ENCODE measurements at places on chromosomes 13 and 19.
A peak's percentile ranks its signal among the peaks of the same experiment; 100 is the strongest.

DNA sequence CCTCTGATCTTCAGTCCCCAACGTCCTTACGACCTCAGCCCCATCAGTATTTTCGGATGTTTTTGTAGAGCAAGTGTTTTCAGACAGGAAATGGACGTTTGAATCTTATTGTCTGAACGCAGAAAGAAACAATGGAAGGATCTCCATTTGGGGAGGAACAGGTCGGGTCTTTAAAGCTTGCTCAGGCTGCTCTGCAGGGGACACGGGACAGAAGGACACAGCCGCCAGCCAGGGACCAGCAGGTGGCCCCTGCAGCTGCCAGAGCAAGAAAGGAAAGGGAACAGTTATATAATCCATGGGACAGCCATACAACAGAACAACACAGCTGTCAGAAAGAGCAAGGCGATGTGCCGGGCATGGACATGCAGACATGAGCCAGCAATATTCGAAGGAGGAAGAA is 18.5 kb upstream of the IGLON5 start:
- no peak for DNase-seq

DNA sequence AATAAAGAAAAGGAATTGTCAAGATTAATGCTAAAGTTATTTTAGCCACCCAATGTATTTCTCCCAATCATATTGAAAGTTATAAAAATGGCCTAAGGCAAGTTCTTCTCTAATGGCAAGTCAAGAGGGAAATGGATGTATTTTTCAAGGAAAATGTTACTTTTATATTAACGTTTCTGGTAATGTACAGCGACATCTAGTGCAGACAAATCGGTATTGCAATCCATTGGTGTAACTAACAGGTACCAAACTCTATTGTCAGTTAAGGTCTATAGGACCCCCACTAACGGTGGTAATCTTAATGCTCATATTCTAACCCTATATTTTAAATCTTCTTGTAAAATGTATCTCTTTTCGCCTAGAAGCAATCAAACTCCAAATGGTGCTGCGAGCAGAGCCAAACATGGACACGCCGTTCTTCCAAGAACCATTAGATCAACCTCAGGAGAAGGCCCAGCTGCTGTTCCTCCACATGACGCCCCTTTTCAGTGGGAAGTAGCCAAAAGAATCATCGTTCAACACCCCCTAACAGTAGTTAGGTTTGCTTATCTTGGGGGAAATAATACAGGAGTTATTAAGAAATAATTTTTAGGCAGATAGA is 98.5 kb upstream of the PABPC3 start:
- no peak for DNase-seq

DNA sequence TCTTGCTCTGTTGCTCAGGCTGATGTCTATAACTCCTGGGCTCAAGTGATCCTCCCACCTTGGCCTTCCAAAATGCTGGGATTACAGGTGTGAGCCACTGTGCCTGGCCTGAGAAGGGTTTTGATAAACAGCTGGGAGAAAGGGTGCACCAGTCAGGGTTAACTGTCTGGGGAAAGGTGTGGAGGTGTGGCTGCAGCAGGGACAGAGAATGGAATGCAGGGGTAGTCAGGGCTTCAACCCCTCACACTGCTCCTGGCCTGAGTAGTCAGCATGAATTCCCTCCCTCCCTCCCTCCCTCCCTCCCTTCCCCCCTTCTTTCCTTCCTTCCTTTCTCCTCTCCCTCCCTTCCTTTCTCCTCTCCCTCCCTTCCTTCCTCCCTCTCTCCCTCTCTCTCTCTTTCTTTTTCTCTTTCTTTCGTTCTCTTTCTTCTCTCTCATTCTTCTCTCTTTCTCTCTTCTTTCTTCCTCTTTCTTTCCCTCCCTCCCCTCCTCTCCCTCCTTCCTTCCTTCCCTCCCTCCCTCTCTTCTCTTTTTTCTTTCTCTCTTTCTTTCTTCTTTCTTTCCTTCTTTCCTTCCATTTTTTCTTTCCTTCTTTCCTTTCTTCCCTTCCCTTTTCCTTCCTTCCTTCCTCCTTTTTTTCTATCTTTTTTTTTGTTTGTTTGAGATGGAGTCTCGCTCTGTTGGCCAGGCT is 16.0 kb downstream of the MYO1F start:
- no peak for DNase-seq

GRCh38 chr19:408902-409515 is at the start of gene C2CD4C:
C2CD4C (minus strand) TSS chr19:409147; CDS start chr19:408361, 786 bp downstream.
- peak; percentile 73 for DNase-seq

- DNase-seq, result no peak
These were observed 45.2 kb downstream of the ABCC4 start for GRCh38 chr13:95256091-95256490.

GRCh38 chr13:74136084-74136658 is 2.0 kb upstream of the KLF12 start:
- peak; percentile 79 for DNase-seq

GRCh38 chr13:92044351-92044750 is 645.9 kb downstream of the GPC5 start:
- no peak for DNase-seq

DNA sequence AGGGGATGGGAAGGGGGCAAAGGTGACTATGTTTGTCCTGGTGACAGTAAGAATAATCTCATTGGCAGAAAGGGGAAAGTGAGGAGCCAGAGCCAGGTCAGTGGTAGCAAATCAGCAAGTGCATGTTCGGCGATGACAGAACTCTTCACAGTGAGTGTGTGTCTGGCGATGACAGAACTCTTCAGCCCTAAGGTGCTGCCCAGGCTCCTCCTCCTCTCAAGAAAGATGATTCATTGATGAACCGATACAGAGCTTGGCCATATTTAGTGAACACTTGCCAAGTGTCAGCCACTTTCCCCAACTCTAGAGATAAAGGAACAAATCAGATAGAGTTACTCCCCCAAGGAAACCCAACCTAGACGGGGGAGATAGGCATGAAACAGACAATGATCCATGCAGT is 199.3 kb upstream of the UBL3 start:
- DNase-seq, result no peak

DNA sequence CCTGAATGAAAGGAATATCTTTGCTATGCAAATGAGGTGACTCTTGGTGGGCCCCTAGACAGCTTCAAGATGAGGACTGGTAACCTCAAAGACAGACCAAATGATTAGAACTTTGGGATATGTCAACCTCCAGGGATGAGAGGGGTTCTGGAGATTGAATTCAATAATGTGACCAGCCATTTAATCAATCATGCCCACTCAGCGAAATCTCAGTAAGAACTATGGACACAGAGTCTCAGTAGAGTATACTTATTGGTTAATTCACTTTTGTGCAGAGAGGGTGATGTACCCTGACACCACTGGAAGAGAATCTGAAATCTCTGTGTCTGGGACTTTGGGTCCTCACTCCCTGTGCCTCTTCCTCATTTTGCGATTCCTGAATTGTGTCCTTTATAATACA is 662.8 kb downstream of the OLFM4 start:
- no peak for DNase-seq

GRCh38 chr13:45783346-45784043 is 68.1 kb downstream of the SIAH3 start:
- no peak for DNase-seq

All from chondrocyte (in vitro differentiated cells).